ENCODE measurements at places on chromosomes 12 and 14.

GRCh38 chr12:31659087-31659942 is at the start of gene ETFBKMT:
TSS of gene ETFBKMT (plus strand) at chr12:31659688. CDS start at chr12:31661954, 2,266 bp downstream.
- peak; percentile 66 for DNase-seq

DNA sequence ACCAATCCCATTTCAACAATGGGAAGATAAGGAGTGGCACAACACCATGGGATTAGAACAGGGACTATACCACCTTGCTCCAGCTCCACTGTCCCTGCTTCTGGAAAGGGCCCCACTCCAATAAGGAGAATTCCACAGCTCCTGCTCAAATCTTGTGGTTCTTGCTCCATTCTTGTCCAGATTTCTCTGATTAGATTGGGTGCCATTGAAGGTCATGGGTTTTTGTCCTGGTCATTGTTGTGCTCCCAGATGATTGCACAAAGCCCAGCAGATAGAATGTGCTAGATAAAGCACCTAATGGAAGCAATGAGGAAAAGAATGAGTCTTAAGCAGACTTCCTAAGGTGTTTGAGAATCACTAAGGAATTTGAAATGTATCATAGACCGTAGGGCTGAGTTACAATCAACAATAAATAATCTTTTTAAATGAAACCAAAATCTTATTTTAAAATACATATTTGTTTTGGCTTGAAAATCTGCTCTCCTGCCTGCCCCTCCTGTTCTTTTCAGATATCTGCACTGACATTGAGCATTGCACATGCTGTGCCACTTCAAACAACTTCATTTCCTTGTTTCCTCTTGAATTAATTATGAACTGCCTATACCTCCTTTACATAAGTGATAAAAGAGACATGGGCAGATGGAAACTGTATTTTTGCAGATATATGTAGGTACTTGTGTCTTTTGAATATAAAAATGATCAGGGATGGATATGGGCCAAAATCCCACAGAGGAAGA is 115.9 kb downstream of the FGD4 start:
- no peak for DNase-seq

DNA sequence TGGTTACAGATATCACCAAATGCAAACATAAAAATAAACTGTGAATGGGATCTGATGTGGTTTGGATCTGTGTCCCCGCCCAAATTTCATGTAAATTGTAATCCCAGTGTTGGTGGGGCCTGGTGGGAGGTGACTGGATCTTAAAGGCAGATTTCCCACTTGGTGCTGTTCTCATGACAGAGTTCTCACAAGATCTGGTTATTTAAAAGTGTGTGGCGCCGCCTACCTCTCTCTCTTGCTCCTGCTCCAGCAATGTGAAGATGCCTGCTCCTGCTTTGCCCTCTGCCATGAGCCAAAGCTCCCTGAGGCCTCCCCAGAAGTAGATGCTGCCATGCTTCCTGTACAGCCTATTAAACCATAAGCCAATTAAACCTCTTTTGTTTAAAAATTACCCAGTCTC is 47.8 kb downstream of the SLC25A21 start:
- DNase-seq = no peak

- DNase-seq = no peak
Measured at GRCh38 chr12:56220611-56221231, 1.0 kb downstream of the RNF41 start.

- DNase-seq = no peak
Measured at GRCh38 chr12:115322275-115322674, 638.3 kb upstream of the TBX3 start.

DNA sequence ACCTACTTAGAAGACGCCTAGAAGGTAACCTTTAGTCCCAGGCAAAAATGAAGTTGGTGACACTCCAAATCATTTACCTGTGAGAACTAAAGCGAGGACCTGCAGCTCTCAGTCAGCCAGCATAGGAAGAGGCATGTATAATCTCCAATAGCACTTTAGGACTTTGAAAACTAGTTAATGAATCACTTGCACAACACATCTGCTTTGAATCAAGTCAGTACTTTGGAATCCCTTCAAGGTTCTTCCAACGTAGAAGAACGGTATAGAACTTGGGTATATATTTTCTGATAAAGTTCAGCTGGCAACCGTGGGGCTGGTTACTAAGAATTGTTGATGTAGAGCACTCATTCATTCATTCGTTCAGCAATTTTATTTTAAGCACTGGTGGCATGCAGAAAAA is 251.9 kb downstream of the TMEM132D start:
- DNase-seq = no peak

- DNase-seq = no peak
Measured at GRCh38 chr12:66197495-66197921, 8.5 kb downstream of the IRAK3 start.

GRCh38 chr14:24309538-24310264 is at the start of gene LTB4R2:
TSS of gene LTB4R2 (plus strand) at chr14:24310140. CDS start at chr14:24310665, 525 bp downstream.
- DNase-seq = no peak

- DNase-seq = peak; percentile 29
Measured at GRCh38 chr14:53663709-53664108, 292.9 kb downstream of the BMP4 start.

DNA sequence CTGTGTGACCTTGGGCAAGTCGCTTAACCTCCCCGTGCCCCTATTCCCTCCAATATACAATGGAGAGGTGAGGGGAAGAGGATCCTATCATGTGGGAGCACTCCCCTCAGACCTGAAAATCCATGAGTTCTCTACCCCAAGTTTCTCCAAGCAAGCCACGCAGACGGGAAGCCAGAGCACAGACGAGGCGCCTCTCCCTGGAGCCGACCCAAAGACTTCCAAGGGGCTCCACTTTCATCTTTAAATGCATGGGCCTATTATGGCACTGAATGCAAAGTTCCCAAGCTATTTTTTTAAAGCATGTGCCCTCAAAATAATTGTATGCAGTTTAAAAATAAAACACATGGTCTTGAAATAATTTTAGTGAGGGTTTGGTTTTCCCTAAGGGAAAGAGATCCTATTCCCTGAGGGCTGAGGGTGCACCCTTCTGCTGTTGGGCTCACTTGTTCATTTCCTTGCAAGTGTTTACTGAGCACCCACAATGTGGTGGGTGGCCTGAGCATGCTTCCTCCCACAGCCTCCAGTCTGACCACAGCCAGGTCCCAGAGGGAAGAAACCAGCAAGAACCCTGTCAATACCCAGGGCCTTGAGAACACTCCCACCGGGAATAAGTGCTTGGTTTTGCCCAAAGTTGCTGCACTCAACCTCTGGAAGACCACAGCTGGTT is 14.6 kb downstream of the CMKLR1 start:
- no peak for DNase-seq

DNA sequence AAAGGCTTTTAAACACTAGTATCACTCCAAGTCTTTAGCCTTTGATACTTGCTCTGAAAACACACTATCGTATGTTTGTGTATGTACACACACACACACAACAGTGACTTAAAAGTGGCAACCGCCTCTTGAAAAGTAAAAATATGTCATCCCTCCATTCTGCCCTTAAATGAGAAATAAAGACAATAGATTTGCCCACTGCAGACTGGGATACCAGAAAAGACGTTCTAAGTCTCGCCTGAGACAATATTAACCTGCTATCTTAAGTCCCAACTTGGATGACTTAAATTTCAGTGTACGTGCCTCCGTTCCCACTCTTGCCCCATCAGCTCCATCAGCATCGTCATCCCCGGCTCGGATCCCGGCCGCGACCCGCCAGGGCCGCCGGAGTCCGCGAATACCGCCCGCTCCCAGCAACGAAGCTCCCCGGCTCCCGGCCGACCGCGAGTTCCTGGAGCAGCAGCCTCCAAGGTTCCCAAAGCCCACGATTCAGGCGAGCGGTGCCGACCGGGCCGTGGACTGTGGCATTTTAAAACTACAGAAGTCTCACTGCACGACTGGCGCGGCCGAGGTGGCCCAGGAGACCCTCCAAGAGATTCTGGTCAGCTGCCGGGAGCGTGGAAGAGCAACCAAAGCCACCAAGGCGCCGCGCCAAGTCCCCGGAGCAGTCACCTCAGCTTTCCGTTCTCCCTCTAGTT is 2.8 kb upstream of the ARID2 start:
- no peak for DNase-seq

GRCh38 chr14:96455588-96455987 is 46.6 kb upstream of the PAPOLA start:
- DNase-seq = no peak

GRCh38 chr14:31576949-31577348 is 15.7 kb downstream of the NUBPL start:
- DNase-seq = no peak

DNA sequence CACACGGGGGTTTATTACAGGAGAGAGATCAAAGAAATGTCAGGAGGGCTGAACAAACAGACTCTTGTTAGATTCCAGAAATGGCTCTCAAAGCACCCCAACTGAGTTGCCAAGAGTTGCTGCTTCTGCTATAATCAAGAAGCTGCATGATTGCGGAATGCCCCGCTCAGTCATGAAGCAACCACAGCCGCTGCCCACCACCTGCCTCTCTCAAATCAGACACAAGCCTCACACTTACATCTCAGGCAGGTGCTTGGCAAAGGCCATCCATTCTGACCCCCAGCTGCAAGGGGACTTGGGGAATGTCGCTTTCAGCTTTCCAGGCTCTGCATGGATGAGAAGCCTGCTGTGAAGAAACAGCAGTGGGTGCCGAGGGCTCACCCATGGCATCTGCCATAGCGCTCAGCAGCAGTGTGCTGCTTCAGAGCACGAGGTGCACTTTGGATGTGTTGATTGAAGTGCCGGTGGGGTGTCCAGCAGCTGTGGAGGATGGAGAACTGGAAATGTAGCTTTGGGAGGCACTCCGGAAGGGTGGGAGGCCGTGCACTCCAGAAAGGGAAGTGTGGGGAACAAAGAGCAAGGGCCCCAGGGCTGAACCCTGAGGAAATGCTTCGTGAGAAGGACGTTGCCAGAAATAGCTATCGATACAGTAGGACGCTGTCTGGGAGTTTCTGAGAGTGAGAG is 37.7 kb downstream of the LRRC74A start:
- DNase-seq = no peak

DNA sequence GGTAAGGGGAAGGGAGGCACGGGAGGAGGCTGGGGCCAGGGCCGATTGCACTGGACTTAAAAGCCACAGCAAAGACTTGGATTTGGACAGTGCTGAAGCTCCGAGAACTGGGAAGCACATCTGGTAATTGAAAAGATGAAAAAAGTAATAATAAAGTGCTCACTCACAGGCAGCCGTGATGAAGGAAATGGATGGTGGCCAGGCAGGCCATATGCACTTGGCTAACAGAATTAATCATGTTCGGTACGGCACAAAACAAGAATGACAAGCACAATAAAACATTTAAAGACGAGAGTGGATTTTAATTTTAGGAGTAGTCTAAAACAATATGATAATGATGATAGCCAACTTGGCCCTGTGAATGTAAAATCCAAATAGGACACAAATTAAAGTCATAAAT is 154.3 kb downstream of the VRK1 start:
- DNase-seq = no peak

GRCh38 chr12:49264466-49264872 is 413 bp upstream of the TUBA1C start:
- DNase-seq = no peak

GRCh38 chr12:12912711-12913110 is 21.3 kb downstream of the GPRC5A start:
- no peak for DNase-seq

GRCh38 chr14:43697003-43697402 is 810.1 kb downstream of the FSCB start:
- no peak for DNase-seq

- no peak for DNase-seq
Measured at GRCh38 chr12:57149245-57149900, 2.0 kb upstream of the LRP1-AS start.

GRCh38 chr12:43038991-43039390 is 449.4 kb upstream of the PRICKLE1 start:
- DNase-seq = no peak

- no peak for DNase-seq
Measured at GRCh38 chr12:48629541-48629940, 52.5 kb downstream of the KANSL2 start.

DNA sequence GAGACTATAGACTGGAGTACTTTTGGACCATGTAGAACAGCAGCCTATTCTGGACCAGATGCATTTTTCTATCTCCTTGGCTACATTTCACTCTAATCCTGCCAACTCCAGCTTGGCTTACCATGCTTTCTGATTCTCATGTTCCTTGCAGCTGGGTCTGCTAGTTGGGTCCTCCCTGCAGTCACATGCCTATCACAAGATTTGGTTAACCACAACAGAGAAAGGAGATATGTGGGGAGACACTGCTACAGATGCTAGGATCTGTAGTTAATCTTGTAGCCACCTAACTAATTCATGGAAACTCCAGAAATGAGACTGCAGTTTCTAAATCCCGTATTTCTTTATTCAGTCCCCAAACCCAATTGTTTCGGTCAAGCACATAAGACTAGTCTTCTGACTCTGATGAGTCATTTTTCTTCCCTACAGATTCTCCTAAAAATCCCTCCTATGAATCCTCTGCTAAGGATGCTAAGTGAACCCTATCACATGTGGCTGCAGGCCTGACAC is 410.6 kb downstream of the DAD1 start:
- DNase-seq = no peak

DNA sequence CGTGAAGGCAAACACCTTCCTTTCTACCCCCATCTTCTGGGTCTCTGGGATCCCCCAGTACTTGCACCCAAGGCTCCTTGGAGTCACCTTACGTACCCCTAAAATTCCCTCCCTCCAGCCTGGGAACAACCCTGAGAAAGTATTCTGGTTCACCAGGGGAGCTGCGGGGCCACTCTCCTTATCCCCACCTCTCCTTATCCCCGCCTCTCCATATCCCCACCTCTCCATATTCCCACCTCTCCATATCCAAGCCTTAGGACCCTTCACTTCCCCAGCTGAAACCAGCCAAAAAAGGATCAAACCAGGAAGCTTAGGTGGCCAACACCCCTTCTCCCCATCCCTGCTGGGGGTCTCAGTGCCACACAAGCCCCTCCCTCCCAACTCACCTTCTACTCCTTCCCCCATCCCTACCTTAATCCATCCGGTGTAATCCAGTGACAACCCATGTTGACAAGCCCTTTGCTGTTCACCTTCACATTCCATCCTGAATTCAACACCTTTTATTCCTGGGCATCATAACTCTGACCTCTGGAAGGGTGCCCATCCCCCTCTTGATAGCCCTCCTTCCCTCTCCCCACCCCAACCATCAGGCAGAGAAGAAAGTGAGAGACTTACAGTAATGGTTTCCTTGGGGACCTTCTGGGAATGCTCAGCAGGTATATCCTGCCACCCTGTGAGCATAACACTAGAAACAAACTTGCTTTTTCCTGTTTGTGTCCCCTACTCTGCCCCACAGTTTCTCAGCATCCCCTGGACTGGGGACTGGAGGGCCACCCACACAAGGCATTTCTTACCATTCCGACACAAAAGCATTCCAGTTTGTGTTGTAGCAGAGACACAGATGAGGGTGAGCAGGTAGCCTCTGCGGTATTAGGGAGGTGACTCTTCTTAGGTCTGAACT is 1.6 kb upstream of the MSI1 start:
- DNase-seq = no peak

DNA sequence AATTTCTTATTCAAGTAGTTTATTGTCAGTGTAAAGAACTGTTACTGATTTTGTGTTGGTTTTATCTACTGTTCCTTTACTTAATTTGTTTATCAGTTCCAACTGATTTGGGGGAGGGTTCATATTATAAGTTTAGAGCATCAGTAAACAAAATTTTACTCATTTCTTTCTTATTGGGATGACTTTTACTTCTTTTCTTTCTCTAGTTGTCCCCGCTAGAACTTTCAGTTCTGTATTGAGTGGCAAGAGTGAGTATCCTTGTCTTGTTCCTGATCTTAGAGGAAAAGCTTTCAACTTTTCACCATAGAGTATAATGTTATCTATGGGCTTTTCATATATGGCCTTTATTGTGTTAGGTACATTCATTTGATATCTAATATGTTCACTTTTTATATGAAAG is 584.1 kb downstream of the LRFN5 start:
- no peak for DNase-seq

- DNase-seq = no peak
Measured at GRCh38 chr12:43148691-43149090, 403.3 kb downstream of the ADAMTS20 start.

- DNase-seq = no peak
Measured at GRCh38 chr12:94458877-94459727, 565 bp downstream of the CEP83 start.

Data from iPS DF 6.9 (cell line).